GM12878 (cell line): ENCODE measurements at places on chromosomes 12 and 14.

DNA sequence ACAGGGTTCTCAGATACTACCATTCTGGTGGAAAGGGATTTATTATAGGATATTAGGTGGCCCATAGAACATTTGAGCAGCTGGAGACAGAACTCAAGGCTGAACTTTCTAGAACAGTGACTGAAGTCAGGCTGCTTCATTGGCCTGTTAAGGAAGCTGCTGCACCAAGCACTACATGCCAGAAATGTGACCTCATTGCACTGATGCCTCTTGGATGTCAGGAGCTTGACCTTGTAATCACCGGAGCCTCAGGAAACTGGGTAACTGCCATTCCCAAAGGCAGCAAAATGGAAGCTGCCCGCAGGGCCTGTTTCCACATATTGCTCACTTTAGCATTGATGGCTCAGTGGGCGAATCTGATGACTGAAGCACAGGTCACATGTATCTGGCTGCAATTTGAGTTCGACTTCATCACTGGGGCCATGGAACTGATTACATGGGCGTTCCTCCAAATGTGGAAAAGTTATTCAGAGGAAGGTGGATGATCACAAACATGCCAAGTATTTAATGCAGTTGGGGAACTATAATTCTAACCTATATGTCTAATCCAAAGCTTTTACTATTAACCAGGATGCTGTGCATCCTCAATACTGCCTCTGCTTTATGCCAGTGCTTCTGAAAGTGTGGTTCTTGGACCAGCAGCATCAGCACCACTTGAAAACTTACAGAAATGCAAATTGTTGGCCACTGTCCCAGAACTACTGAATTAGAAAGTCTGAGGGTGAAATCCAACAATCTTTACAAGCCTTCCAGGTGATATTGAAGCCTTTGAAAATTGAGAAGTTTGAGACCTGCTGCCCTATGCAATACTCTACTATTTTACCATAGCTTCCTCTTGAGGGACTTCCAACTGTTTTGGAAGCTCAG, 337.2 kb upstream of the NAV3 start:
- no peak for DNase-seq

GRCh38 chr14:68178282-68178681, 358.7 kb downstream of the RAD51B start:
- no peak for DNase-seq

DNA sequence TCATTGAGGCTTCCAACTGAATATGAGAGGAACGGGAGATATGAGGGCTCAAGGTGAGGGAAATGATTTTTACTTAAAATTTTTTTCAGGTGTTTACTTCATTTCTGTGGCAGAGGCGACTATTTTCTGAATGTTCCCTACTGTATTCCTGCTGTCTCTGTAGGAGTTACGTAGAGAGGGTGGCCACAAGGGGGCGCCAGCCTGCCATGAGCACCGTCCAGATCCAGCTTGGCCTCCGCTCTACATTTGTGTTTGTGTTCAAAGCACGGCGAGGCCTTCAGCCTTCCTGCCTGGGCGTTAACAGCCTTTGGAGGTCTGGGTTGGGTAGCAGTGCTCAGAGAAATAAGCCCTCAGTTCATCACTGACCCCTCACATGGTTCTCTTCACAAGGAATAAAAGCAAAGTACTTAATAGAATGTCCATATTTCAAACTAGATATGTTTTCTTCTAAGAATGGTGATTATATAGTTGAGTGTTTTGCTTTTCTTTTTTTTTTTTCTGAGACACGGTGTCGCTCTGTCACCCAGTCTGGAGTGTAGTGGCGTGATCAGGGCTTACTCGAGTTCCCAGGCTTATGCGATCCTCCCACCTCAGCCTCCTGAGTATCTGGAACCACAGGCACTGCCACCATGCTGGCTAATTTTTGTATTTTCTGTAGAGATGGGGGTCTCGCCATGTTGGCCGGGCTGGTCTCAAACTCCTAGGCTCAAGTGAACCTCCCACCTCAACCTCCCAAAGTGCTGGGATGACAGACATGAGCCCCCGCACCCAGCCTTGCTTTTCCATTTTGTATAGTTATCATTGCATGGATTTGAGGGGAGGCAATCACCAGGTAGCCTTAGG, 22.3 kb downstream of the CKB start:
- no peak for DNase-seq

GRCh38 chr12:55068416-55069010, 48.7 kb downstream of the NEUROD4 start:
- no peak for DNase-seq

DNA sequence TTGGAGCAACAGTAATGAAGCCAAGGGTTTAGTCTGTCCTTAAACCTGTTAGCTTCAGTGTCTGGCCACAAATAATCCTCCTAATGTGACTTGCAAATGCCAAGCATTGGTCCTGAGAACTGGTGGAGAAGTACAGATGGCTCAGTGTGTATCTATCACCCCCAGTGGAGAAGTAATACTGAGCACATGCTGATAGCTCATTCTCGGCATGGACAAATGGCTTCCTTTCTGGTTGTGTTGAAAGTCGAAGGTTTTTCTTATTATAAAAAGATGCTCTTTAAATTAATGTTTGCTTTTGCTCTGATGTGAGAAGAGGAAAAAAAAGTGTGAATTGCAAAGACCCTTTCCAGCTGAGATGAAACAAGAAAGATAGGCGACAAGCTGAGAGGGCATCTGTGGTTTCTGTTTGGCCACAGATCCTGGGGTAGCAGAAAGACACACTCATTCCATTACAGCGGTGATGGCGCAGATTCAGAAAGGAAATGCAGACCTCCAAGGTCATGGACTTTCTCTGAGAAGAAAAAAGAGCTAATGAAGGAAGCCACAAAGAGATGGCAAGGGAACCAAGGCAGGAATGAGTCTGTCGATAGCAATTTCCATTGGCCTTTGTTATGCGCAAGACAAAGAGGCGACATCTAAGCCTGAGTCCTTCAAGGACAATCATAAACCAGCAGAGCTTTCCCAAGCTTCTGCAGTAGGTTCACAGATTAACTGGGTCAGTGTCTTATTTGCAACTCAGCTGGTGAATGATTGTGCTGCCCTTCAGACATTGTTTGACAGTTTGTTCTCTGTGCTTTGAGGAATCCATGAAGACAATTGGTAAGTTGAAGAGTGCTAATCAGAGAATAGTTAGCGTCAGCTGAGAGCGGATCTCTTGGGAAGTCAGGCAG, 155.5 kb upstream of the RGS6 start:
- peak; percentile 25 for DNase-seq
